Neural progenitor cell (in vitro differentiated cells): ENCODE measurements at places on chromosomes 5 and 9. TPM values are rescaled to one million over a fixed set of nuclear protein-coding genes. Genes with fewer than 3 reads are reported as not detected.

GRCh38 chr5:35183556-35183955 lies 46.7 kb downstream of the PRLR start:
- no peak for DNase-seq

- no peak for DNase-seq
Observed at GRCh38 chr9:33469891-33470290, 3.8 kb downstream of the NOL6 start.

GRCh38 chr9:124659099-124659659 lies 111.9 kb downstream of the NR6A1 start:
- DNase-seq = peak; percentile 91

DNA sequence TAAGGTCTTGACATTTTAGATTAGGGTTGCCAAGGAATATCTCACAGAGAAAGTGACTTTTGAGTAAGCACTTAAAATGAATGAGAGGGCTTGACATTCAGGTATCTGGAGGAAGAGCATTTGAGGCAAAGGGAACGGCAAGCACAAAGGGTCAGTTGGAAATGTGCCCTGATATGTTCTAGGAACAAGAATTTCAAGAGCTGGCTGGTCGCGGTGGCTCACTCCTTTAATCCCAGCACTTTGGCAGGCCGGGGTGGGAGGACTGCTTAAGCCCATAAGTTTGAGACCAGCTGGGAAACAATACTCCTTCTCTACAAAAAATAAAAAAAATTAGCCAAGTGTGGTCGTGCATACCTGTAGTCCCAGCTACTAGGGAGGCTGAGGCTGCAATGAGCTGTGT lies 16.5 kb downstream of the KIAA1958 start:
- DNase-seq = no peak

DNA sequence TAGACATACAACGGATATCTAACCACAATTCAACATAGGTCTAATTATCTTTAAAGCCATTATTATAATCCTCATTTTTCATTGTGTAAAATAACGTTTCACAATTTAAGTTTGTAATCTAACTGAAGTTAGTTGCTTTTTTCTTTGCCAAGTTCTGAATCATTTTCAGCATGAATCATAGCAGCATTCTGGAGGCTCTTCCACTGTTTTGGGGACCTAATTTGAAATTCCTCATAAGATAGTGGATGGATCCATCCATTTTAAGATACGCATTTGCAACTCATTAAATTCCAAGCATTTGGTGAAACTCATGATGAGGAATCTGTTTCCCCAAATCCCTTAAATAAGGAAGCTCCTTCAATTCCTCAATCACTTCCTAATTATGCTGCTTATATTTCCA lies 447.1 kb upstream of the CDH10 start:
- no peak for DNase-seq

GRCh38 chr5:16754601-16755000 lies 137.8 kb upstream of the RETREG1 start:
- peak; percentile 87 for DNase-seq

Gene SNCAIP
- 4.8 and 5.4 TPM in 2 replicates for total RNA-seq

Gene ALAD
- total RNA-seq = 17.4 and 20.8 TPM in 2 replicates

Gene RNF20
- total RNA-seq = 32.2 and 37.0 TPM in 2 replicates
